OCI-LY7 (cell line): ENCODE measurements at places on chromosomes 7 and 10. TPM values are rescaled to one million over a fixed set of nuclear protein-coding genes. Genes with fewer than 3 reads are reported as not detected.

Gene BMI1
- 17.8 and 19.4 TPM in 2 replicates for total RNA-seq

Gene CXCL12
- not detected in 2 replicates for total RNA-seq

Gene DGKI
- total RNA-seq: 0.46 and 0.55 TPM in 2 replicates

Gene ENTPD7
- 5.6 and 7.6 TPM in 2 replicates for total RNA-seq

Gene NEUROD6
- total RNA-seq: not detected in 2 replicates

Gene TNS3
- total RNA-seq: 36.5 and 42.1 TPM in 2 replicates

Gene PCLO
- 1.4 and 3.0 TPM in 2 replicates for total RNA-seq

Gene APBB1IP
- 167 and 196 TPM in 2 replicates for total RNA-seq

Gene ACBD7
- 15.0 and 19.4 TPM in 2 replicates for total RNA-seq

Gene UPF2
- 44.6 and 46.8 TPM in 2 replicates for total RNA-seq

Gene PANK1
- 15.1 and 16.1 TPM in 2 replicates for total RNA-seq

Gene TAS2R41
- not detected in 2 replicates for total RNA-seq

Gene SLC39A12
- not detected in 2 replicates for total RNA-seq

Gene NUPR2
- total RNA-seq: not detected in 2 replicates

Gene WDFY4
- total RNA-seq: 80.0 and 85.6 TPM in 2 replicates

Gene TRPV5
- total RNA-seq: not detected in 2 replicates

Gene ASB15
- not detected in 2 replicates for total RNA-seq

Gene ZCCHC24
- total RNA-seq: 2.2 and 3.7 TPM in 2 replicates

Gene ABCB1
- total RNA-seq: not detected in 2 replicates

Gene FMC1
- 15.1 and 18.4 TPM in 2 replicates for total RNA-seq

Gene CPXM2
- total RNA-seq: not detected in 2 replicates

Gene MKX
- total RNA-seq: not detected in 2 replicates

Gene OGDHL
- 0.23 and 0.24 TPM in 2 replicates for total RNA-seq

Gene BPGM
- total RNA-seq: 16.6 and 20.6 TPM in 2 replicates

Gene PDE6C
- 0.13 TPM in 1 of 2 replicates, not detected in the other for total RNA-seq

Gene CLCN1
- not detected in 2 replicates for total RNA-seq

Gene AKR1C1
- not detected in 2 replicates for total RNA-seq

Gene HOXA11
- not detected in 2 replicates for total RNA-seq

Gene FAM237B
- not detected in 2 replicates for total RNA-seq

Gene OPN1SW
- total RNA-seq: not detected in 2 replicates

Gene NUTM2A
- 0.97 and 1.1 TPM in 2 replicates for total RNA-seq

Gene TMEM229A
- not detected in 2 replicates for total RNA-seq

Gene NPFFR1
- total RNA-seq: not detected in 2 replicates

Gene GATAD1
- 37.9 and 47.3 TPM in 2 replicates for total RNA-seq

Gene MEOX2
- total RNA-seq: not detected in 2 replicates

Gene FAM241B
- total RNA-seq: not detected in 2 replicates

Gene NPY
- total RNA-seq: not detected in 2 replicates

Gene DDC
- not detected in 2 replicates for total RNA-seq

Gene SCART1
- total RNA-seq: 10.9 and 15.2 TPM in 2 replicates

Gene DRGX
- total RNA-seq: not detected in 2 replicates
